Effector CD8-positive, alpha-beta T cell (primary cell): ENCODE measurements at places on chromosomes 3 and 15.
A peak's percentile ranks its signal among the peaks of the same experiment; 100 is the strongest.

- DNase-seq = no peak
These were observed 23.0 kb downstream of the HSPBAP1 start for GRCh38 chr3:122770521-122771202.

- no peak for DNase-seq
These were observed 55.2 kb downstream of the CCDC66 start for GRCh38 chr3:56612146-56612545.

- DNase-seq = no peak
These were observed 1588.2 kb downstream of the SI start for GRCh38 chr3:163490119-163490518.

DNA sequence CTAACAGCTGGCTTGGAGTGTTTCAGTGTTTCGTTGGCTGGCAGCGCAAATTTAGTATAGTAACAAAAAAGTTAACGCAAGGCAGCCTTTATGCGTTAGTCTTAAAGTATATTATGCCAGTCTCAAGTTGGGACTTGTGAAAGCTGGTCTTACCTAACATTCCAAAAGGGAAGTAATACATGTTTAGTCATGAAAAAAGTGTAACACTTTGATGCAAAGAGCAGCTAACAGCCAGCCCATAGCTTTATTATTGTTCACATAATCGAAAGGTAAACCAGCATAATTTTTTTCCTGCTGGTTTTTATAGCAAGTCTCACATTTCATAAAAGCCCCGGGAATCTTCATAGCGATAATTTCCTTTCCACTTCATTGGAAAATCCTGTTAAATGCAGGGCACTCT, 2.4 kb upstream of the GPR87 start:
- DNase-seq = no peak

DNA sequence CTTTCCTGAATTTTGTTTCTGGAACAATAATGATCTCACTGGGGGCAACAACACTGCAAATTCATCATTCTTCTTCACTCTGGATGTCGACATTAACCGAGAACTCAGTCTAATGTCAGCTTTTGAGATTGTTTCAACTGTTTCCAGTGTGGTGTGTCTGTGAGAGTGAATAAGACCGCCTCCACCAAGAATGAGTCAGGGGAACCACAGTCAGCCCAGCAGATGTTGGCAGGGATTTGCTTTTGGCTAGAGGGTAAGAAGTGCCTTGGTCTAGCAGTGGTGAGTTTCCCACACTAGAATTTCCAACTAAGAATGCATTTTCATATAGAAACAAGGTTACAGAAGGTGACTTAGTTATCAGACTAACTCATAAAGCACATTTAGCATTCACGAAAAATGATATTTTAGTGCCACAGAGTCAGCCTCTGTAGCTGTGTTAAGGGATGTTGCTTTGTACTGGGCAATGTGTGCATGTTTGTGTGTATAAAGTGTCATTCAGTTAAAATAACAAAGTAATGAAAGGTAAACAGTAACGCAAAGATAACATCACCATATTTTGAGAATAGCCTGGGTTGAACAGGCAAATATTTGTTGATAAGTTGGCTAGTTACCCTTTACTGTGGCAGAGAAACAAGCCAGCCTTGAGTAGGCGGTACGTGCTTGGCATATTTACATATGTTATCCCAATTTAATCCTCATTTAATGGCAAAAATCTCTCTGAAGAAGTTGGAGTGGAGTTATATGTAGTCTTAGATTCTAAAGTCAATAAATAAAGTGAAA, 33.8 kb downstream of the DRD3 start:
- DNase-seq = no peak

GRCh38 chr3:19527746-19528145, 379.4 kb downstream of the KCNH8 start:
- no peak for DNase-seq

GRCh38 chr3:158355623-158356588, 215.1 kb upstream of the MLF1 start:
- no peak for DNase-seq

DNA sequence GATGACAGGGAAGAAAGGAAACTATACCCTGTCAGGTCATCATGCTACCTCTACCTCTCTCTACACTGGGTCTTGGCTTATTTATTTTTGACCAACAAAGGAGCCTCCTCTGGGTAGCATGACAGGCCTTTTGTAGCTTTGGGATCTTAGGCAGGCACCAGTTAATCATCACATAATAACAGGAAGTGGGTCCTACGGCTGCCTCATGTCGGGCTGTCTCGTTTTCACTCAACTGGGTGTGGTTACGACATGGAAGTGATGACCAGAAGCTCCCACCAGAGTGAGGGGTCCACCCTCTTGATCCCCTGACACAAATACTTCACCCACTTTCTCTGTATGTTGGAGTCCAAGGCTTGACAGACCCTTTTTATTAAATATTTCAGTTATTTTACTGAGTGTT, 105.3 kb downstream of the CD47 start:
- DNase-seq = no peak

DNA sequence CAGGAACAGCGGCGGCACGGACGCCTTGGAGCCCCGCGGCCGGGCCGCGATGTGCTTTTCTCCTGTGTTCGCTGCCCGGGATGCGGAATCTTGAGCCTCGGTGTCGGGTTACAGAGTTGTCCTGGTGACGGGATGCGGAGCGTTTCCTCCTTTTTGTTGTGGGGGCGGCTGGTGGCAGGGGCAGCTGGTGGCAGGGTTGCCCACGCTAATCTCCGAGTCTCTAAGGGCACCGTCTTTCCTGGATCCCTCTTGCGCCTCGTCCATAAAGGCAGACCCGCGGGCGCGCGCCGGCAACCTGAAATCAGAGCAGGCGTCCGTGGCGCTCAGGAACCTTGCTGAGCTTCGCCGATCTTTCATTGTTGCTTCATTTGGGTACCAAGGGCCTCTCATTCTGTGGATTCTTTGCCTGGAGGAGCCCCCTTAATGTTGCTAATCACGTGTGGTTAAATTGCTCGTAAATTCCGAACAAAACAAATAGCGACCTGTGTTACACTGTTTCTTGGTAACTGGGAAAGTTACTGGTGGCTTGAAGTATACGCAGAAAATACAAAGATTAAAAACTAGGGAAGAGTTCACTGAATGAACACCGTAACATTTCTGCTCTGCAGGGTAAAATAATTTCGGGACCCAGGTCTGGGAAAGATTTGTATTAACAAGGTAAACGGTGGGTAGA, 844 bp upstream of the PFN2 start:
- peak; percentile 18 for DNase-seq

- no peak for DNase-seq
These were observed 108.4 kb upstream of the RASGRP1 start for GRCh38 chr15:38672814-38673670.

DNA sequence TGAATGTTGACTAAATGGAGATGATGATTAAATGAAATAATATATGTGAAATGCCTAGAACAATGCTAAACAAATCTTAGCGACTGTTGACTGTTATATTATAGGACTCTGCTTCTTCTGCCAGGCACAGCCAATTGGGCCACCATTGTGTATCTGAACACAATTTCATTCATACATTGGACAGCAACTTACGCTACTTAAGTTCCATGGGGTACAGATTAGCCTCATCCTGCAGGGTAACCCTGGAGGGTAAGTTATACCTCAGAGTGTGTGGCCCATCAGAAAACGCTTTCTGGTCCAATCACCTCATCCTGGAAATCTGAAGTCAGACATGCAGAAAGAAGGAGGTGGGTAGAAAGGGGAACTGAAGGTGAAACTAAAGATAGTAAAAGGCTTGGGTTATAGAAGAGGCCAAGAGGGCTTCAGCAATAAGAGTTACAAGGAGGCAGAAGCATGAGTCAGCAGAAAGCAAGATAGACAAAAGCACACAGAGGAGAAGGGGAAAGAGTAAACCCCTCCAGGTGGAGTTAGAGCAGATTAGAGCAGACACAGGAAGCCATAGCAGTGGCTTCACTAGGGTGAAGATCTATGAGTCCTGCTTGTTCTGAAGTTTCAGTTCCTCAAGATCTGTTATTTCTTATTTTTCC, 119.3 kb upstream of the SLC24A5 start:
- no peak for DNase-seq

DNA sequence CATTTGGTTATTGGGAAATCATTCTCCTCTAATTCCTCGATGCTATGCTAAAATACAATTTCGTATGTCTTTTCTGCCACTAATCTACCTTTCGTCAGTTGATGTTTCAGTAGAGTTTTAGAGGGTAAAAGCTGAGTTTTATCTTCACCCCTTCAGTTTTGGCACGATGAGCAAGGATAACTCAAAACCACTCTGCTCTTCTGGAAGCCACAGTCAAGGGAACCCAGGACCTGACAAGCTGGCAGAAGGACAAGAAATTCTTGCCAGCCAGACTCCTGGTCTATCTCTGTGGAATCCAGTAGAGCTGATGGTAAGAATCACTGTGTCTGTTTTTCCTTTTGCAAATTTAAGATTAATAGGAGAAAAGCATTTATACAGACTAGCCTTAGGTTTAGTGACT, 414.4 kb upstream of the LRRC3B start:
- no peak for DNase-seq

GRCh38 chr3:141853629-141854168, 22.7 kb upstream of the ATP1B3 start:
- DNase-seq = no peak

- DNase-seq = no peak
These were observed 246.0 kb upstream of the CBLB start for GRCh38 chr3:106114848-106115247.

GRCh38 chr3:33746416-33747116, 28.5 kb upstream of the CLASP2 start:
- no peak for DNase-seq

DNA sequence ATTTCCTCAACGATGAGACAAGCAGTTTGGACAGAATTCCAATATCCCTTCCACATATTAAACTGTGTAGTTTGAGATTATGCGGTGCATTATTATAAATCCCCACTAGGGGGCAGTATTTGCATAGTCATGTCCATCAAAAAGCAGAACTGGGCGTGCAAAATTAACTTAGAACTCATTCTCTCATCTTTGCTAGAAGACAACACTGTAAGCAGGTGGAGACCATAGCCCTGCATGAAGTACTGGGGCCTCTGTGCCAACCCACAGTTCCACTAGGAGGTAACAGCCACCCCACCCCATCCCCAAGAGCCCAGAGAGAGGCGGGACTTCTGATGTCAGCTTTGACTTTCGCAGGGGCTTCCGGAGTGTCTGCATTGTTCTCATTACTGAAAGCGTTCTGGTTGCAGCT, 106.6 kb upstream of the TMC3 start:
- DNase-seq = no peak

DNA sequence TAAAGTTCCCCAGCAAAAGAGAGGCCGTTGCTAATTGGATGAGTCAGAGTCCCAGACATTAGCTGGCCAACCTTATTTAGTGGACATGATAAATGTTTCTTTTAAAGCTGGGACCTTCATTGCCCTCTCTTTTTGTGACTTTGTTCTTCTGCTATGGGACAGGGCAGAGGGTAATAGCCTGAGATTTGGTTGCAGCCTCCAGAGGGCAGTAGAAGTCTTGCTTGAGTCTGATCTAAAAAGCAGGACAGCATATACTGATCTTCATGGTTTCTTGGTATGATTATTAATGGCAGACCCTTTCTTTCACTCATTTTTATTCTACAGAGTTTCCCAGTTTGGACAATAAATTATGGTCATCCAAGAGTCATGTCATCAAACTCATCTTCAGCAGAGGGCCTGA, 25.1 kb upstream of the ZKSCAN7 start:
- DNase-seq = no peak

GRCh38 chr3:129399895-129400357, 28.5 kb downstream of the EFCAB12 start:
- no peak for DNase-seq

GRCh38 chr3:159332535-159333099, 530.8 kb downstream of the MFSD1 start:
- no peak for DNase-seq

DNA sequence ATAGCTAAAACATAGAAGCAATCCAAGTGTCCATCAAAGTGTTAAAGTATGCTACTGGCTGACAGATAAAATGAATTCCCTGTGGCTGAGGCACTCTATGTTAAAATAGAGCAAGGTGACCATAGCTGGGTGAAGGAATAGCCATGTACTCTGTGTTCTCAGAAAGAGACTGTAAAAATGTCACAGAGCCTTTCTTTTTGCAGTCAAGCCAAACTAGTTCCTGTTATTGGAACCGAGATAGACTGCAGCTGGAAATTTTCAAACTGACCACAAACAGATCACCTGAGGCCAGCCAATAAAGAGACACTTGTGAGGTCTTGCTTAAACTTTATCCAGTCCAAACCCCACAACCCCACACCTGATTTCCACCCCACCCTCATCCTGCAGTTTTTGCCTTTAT, 422.8 kb upstream of the NAALADL2 start:
- DNase-seq = no peak

- no peak for DNase-seq
These were observed 83.1 kb upstream of the RPL32 start for GRCh38 chr3:12924437-12924836.

- no peak for DNase-seq
These were observed 12.0 kb upstream of the GRIP2 start for GRCh38 chr3:14552041-14552648.

DNA sequence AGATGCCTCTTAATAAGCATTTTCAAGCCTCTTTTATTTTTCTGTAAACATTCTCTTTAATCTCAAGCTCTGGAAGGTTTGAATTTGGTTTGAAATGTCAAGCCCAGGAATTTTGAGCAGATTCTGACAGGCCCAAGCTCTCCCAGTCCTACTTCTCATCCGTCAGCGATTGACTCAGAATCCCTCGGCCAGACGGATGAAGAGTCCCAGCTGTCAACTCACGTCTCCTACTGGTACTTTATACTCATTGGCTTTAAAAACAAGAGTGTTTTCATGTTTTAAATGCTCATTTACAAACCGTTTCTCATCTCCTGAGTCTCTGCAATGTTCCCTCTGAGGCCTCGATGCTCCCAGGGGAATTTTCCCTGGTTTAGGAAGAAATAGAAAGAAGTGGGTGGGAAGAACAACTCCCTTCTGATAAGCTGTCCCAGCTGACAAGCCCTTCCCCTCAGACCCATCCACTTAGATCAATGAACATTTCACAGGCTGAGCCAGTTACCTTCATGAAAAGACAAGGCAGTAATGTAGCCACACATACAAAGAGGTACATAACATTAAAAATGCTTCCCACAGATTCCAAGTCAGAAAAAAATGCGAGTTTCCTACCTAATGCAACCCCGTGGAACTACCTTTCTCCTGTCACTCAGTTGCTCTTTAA, 478.2 kb upstream of the DPH6 start:
- no peak for DNase-seq

DNA sequence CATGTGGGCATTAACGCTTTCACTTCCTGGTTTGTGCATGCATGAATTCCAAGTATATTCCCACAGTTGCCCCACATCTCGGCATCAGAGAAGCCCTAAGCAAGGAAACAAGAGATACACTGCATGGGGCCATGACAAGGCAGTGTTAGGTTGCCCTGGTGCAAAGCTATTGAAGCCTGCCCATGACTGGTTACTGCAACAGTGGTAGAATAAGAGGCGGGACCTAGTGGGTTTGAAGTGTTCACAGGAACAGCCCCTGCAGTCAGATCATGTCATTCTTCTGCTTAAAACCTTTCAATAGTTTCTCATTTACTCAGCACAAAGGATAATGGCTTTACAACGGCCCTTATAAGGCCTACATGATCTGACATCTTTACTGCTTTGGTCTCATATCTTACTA, 80.9 kb upstream of the TOPAZ1 start:
- DNase-seq = no peak

DNA sequence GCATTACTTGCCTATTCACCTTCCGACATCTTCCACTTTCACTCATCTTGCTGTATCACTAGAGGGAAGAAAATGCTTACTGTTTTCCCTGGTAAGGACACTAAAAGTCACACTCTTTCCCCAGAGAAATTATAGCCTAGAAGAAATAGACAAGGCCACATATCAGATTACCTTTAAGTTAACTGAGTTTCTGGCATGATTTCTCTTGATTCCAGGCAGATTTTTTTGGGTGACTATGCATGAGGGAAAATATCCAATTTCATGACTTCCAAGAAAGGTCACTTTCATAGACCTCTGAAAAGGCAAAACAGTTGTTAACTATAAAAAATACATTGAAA, 30.3 kb downstream of the TCF12 start:
- DNase-seq = no peak
